Activated CD8-positive, alpha-beta memory T cell treated with anti-CD3 and anti-CD28 coated beads, Interleukin-2, amount 50 U/mL, for 48 hours (primary cell): ENCODE measurements at places on chromosomes 1 and 21.

DNA sequence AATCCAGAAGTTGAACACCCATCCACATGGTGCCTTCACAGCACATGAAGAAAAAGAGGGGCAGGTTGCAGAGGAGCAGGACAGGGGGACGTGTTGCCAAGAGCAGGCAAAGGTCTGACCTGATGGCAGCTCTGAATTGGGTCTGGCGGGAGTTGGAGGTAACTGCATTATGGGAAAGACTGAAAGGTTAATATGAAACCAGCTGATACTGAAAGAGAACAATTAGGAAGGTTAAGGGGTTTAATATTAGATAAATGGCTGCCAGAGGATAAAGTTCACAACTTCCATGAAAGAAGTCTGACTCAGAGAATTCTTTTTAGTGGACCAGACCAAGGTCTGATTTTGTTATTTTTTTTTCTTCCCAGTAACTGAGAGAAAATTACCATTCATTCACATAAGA lies 76.1 kb downstream of the CD58 start:
- no peak for DNase-seq

DNA sequence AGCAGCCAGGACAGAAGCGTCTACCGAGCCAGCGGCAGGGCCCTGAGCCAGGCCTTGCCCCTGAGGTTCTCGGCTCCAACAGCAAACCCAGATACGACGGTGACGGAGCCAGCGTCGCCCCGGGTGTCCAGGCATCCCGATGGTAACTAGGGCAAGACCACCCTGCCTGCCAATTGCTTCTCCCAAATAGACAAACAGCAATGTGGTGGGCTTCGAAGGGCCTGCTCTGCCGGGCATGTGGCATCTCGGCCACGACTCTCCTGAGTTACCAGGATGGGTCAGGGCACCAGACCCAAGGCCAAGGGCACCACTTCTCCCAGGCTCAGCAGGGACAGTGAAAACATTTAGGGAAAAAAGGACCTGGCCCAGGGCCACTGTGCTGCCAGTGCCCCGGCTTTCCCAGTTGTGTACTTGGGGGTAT lies 3.2 kb upstream of the ACTRT2 start:
- DNase-seq, result no peak

DNA sequence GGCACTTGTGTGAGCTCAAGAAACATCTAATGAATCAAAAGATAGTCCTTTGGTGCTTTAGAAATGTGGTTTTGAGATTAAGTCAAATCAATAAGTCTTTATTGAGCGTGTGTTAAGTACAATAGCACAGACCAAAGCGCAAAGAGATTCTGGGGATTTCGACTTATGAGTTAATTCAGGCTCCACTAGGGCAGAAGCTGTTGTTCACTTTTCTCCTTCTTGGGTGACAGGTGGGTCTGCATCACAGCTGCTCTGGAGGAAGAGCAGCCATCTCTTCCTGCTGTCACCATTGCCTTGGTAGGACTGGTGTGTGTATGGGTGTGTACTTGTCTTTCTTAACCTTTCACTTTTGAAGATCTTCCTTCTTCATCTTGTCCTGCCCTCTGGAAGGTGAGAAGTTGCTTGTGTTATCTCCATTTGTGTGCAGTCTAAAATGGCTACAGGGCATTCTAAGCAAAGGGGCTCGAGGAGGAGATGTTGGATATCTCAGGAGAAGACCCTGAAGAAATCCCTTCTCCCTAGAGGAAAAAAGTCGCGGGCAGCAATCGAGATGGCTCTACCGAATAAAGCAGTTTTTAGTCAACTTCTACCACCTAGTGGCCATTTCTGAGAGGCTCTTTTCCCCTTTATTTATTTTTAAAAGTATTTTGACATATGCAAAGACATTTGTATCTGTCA lies 22.9 kb upstream of the DISC1 start:
- peak; percentile 58 for DNase-seq

- DNase-seq, result no peak
These were observed 59.6 kb upstream of the C1orf87 start for GRCh38 chr1:60133000-60133673.

GRCh38 chr1:211975152-211975941 lies 60.0 kb downstream of the INTS7 start:
- no peak for DNase-seq

DNA sequence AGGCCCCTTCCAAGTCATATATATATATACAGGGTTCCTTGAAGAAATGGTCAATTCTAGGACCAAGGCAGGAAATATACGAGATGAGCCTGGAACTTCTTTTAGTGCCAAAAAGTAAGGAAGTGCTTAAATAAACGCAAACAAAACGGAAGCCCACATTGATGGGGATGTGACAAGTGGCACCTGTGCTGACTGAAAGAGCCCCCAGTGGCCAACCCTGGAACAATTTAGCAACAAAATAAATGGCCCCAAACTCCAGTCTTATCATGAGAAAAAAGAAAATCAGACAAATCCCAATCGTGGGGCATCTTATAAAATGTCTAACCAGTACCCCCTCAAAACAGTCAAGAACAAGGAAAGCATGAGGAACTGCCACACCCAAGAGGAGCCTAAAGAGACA lies 17.7 kb downstream of the PLA2G5 start:
- DNase-seq, result no peak

DNA sequence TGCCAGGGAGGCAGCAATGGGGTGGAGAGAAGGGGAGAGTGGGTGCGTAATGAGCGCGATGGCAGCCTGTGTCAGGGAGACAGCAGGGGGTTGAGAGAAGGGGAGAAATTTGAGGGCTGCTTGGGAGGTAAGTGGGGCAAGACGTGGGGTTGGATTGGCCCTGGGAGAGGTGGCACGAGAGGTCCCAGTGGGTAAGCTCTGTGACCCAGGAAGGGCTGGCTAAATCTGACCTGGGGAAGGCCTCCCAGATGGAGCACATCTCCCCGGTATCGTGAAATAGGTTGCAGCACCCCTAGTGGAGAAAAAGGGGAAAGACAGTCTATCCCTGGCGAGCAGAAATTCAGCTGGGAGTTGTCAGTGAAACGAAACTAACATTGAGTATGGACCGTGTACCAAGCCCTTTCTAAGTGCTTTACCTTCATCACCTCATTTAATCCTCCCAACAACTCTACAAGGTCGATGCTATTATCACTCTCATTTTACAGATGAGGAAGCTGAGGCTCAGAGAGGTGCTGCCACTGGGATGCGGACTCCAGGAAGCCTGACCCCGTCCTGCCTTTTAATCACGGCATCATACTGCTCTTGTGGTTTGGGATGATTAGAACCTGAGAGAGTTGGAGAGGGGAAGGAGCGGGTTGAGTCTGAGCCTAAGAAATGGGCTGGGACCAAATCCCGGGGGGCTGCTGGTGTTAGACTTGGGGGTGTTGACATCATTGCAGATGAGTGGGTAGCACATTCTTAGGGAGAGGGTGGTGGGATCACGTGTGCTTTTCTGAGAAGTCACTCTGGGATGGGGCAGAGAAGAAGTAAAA lies 56.6 kb upstream of the RPL11 start:
- no peak for DNase-seq

- DNase-seq, result peak; percentile 44
These were observed 2.0 kb downstream of the TEKT2 start for GRCh38 chr1:36085686-36086526.

GRCh38 chr1:17892225-17892624 lies 137.1 kb downstream of the ACTL8 start:
- DNase-seq, result no peak

GRCh38 chr1:53176452-53177208 lies 20.0 kb upstream of the CPT2 start:
- DNase-seq, result no peak

GRCh38 chr1:68521286-68521685 lies 24.4 kb upstream of the DEPDC1 start:
- DNase-seq, result no peak

DNA sequence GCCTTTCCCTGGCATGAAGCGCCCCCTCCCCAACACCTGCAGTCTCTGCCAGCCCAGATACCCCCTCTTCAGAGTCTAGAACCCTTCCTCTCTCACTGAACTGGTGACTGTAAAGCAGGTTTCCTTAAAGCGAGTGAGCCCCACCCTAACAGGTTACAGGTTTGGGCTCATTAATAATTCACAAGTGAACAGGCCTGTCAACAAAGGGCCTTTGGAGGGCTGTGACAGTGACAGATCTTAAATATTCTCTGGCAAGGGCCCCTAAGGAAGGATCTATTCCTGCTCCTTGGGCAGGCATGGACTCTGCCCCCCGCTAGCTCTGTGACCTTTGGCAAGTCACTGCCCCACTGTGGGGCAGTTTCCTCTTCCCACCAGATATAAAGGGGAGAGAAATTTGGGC lies 5.6 kb upstream of the TTC39A start:
- peak; percentile 26 for DNase-seq

DNA sequence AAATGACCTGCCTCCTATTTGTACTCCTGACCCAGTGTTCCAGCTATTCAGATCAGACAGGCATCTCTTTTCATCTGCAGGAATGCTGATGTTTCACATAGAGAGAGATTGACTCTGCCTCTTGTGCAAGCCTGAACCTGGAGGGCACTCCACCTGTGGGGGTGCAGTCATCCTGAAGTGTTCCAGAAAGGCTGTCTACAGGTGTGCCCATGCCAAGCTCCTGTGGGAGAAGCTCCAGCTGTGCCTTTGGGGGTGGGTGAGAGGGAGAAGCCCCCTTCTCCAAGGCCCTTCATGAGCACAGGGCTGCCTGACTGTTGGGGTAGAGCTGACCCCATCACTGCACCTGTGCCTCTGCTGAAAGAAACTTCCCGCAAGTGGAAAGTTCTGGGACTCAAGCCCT lies 22.8 kb downstream of the IFI44 start:
- no peak for DNase-seq

GRCh38 chr21:46552274-46552673 lies 52.6 kb downstream of the S100B start:
- no peak for DNase-seq

DNA sequence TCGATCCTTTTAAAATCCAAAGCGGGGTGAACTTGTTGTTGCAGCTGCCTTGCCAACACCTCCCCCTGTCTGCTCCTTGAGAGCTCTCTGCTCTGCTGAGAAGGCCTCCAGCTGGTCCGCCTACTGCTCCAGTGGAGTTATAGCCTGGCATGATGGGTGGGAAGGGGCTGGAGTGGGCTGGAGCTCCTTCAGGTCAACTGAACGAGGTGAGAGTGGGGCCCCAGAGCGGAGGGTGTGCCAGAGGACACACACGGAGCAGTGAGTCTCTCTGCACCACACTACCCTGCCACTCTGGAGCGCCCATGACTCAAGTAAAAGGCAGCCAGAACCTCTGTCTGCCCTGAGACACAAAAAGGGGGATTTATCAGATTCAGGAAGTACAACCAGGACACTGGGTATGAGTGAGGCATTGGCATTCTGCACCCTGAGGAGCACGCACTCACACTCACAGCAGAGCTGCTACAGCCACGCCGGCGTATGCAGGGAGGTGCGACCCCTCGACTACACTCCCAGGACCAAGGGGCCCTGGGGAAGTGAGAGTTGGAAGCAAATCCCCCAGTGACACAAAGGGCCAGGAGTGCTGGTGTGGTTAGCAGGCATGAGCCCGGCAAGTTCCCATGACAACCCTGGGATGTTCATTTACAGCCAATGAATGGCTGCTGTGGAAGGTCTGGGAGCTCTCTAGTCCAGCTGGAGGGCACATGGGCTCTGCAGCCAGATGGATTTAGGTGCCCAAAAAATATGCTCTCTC lies 28.0 kb upstream of the EVA1B start:
- DNase-seq, result no peak

- DNase-seq, result no peak
These were observed 26.4 kb upstream of the VPS13D start for GRCh38 chr1:12203216-12204007.
